Pancreas (tissue), 10 donors: ENCODE measurements at places on chromosomes 12 and 14.

DNA sequence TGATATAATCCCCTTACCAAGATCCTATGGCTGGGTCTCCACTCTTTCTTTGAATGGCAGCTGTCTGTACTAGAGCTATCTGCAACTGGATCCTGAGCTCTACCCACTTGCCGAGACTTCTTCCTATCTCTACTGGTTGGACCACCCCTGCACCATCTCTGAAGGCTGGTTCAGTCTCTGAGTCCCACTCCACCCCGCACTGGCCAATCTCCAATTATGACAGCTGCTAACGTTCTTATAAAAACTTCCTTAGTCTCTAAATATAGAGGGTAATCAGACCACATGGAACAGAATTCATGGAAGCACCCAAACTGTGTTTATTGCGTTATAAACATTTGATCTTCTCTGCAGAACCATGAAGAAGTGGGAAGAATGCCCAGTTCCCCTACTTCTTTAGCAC, 186.6 kb upstream of the EEA1 start:
- H3K27ac ChIP-seq, result no peak overlapping the region
- DNase-seq, result no peak
- no peak overlapping the region for H3K4me3 ChIP-seq
- H3K36me3 ChIP-seq, result no peaks in the 10 kb centered on the region

GRCh38 chr12:76568130-76568529, 8.6 kb upstream of the OSBPL8 start:
- H3K27ac ChIP-seq, result no peak overlapping the region
- H3K4me3 ChIP-seq, result no peak overlapping the region
- H3K27me3 ChIP-seq, result no peaks in the 10 kb centered on the region
- no peaks in the 10 kb centered on the region for H3K36me3 ChIP-seq

- H3K27ac ChIP-seq, result no peak overlapping the region
- H3K4me1 ChIP-seq, result no peaks in the 10 kb centered on the region
- no peaks in the 10 kb centered on the region for H3K36me3 ChIP-seq
Observed at GRCh38 chr12:132078190-132078589, 65.9 kb downstream of the DDX51 start.

DNA sequence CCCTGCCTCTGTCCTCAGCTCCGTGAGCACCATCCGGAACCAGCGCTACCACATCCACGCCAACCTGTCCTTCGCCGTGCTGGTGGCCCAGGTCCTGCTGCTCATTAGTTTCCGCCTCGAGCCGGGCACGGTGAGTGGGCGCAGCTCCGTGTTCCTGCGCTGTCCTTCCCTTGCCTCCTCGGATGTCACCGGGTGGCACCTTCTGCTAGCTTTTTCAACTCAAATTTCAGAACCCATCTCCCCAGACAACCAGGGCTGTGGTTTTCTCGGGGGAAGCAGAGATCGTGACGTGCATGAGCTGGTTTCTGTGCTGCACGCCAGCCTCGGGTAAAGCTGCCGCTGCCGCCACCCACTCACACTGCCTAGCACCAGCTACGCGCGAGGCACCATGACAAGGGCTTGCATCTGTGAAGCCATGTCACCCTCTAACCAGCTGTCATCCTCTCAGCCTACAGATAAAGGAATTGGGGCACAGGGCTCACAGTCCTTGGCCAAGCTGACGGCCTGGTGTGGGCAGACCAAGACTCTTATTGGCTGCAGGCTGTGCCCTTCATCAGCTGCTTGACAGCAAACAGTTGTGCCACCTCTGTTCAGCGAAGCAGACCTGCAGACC, 152.1 kb downstream of the ADGRD1 start:
- no peaks in the 10 kb centered on the region for H3K27me3 ChIP-seq
- no peak overlapping the region for H3K27ac ChIP-seq
- no peaks in the 10 kb centered on the region for H3K36me3 ChIP-seq
- H3K4me1 ChIP-seq, result no peaks in the 10 kb centered on the region
- DNase-seq, result no peak
- H3K4me3 ChIP-seq, result no peak overlapping the region

DNA sequence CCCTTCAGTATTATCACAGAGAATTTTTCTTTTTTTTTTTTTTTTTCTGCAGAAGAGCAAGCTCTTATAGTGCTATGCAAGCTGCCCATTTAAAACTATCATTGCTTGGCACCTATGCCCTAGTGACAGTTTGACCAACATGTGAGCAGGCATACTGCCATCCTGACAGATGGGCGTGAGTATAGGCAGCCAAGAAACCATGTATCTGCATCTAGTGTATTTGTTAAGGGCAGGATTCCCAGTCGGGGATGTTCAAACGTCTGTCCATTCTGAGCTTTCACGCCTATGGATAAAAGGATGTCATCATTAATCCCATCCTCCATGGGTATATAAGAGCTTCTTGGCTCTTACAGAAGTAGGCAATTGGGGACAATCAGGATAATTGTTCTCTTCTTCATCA, 8.8 kb downstream of the VRK1 start:
- H3K4me1 ChIP-seq, result no peaks in the 10 kb centered on the region
- no peaks in the 10 kb centered on the region for H3K36me3 ChIP-seq
- no peaks in the 10 kb centered on the region for H3K27me3 ChIP-seq
- H3K27ac ChIP-seq, result no peak overlapping the region
- H3K4me3 ChIP-seq, result no peak overlapping the region

DNA sequence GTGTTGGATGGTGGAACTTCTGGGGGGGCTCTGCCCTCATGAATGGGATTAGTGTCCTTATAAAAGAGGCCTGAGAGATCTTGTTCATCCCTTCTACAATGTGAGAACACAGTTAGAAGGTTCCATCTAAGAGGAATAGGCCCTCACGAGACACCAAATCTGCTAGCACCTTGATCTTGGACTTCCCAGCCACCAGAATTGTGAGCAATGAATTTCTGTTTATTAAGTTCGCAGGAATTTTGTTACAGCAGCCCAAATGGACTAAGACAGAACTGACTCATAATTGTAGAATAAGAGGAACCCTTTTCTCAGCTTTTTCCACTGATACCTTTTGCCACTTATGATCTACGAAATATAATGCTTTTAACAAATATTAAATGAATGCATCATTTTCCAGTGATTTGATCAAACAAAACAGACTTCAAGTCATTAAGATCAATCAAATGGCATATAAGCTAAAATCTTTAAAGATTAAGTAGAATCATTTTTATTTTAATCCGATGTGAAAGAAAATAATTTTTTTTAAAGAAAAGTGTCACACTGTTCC, 68.2 kb downstream of the HECTD1 start:
- peaks cover 6% of the 10 kb centered on the region for H3K36me3 ChIP-seq
- no peak overlapping the region for H3K27ac ChIP-seq
- no peak overlapping the region for H3K4me3 ChIP-seq
- H3K4me1 ChIP-seq, result no peaks in the 10 kb centered on the region

DNA sequence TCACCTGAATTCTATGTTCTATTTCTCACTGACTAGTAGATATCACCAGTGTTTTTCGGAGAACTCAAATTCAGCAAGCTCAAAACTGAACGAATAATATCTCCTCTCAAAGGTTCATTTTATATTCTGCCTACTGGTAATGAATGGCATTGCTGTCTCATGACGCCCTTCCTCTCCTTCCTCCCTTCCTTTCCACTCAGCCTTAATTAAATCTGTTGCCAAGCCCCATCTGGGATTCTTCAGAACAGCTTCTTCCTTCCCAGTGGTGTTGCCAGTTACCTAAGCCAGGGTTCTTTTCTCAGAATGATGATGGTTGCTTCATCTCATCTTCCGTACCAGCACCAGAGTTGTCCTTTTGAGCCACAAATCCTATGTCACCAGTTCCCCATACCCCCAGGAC, 143.2 kb downstream of the SYNE2 start:
- H3K36me3 ChIP-seq, result no peaks in the 10 kb centered on the region
- no peak overlapping the region for H3K27ac ChIP-seq
- H3K27me3 ChIP-seq, result no peaks in the 10 kb centered on the region
- no peak overlapping the region for H3K4me3 ChIP-seq
